Left ventricle myocardium inferior (tissue), 1 donor: ENCODE measurements at places on chromosomes 1 and 21. TPM values are rescaled to one million over a fixed set of nuclear protein-coding genes. Genes with fewer than 3 reads are reported as not detected.

DNA sequence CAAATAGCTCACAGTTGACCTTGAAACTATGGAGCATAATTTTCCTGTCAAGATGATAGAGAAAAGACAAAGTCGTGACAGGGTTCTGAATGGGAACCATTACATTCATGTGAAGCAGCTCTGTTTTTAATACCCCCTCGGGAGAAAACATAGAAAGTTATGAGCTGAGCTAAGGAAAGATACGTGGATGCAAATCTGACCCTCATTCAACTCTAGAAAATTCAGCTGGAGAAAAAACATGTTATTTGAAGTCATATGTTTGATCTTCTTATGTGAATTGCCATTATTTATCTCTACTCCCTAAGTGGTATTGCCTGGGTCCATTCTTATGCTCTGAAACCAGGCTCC, 48.0 kb upstream of the LRRC52 start:
- H3K27me3 ChIP-seq, result no peaks in the 10 kb centered on the region
- H3K27ac ChIP-seq, result peak overlapping the region; percentile 11
- no peak overlapping the region for H3K4me3 ChIP-seq
- H3K4me1 ChIP-seq, result peaks cover 11% of the 10 kb centered on the region
- H3K36me3 ChIP-seq, result no peaks in the 10 kb centered on the region
- no peak for DNase-seq

- DNase-seq, result no peak
- no peak overlapping the region for H3K4me3 ChIP-seq
- no peak overlapping the region for H3K27ac ChIP-seq
- no peaks in the 10 kb centered on the region for H3K36me3 ChIP-seq
Measured at GRCh38 chr1:229139331-229140118, 131.4 kb upstream of the RAB4A start.

DNA sequence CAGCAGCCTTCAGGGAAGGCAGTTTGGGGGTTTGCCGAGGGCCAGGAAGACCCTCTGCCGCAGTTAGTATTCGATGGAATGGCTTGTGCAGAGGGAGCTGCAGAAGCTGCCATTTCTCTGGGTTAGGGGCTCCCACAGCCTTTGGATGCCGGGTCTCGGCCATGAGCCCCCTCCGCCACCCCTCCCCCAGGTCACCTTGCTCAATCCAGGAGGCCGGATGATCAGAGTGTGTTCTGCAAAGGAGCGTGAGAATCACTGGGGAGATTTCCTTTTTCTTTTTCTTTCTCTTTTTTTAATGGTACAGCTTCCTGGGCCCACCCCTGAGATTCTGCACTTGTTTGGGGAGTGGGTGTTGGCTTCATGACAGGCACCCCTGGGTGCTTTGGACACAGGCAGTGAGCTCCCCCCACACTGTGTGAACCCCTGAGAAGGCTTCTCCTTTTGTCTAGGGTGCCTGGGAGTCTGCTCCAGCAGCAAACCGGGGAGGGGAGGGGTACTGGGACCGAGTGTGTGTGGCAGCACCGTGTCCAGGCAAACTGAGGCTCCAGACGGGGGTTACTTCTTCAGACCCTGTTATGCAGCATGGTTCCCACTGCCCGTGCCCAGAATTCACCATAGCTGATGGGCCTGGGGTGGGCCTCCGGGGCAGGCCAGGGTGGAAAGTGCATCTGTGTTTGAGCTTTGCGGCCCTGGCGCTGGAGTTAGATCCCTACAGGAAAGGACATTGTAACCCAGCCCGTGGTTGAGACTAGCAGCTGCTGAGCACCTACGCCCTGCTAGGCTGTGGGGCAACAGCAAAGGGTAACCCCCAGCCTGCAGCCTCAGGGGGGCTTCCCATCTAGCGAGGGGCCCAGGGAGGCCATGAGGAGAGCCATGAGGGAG, 18.5 kb downstream of the TNFRSF1B start:
- no peaks in the 10 kb centered on the region for H3K27me3 ChIP-seq
- H3K36me3 ChIP-seq, result no peaks in the 10 kb centered on the region
- peaks cover 86% of the 10 kb centered on the region for H3K4me1 ChIP-seq
- H3K4me3 ChIP-seq, result peak overlapping the region; percentile 56

- no peak overlapping the region for H3K4me3 ChIP-seq
- H3K27me3 ChIP-seq, result no peaks in the 10 kb centered on the region
- H3K4me1 ChIP-seq, result no peaks in the 10 kb centered on the region
- DNase-seq, result no peak
Measured at GRCh38 chr1:210677533-210677932, 348.8 kb downstream of the HHAT start.

- no peak for DNase-seq
- no peak overlapping the region for H3K27ac ChIP-seq
- peaks cover 11% of the 10 kb centered on the region for H3K27me3 ChIP-seq
Measured at GRCh38 chr1:95408507-95409136, 174.6 kb downstream of the RWDD3 start.

DNA sequence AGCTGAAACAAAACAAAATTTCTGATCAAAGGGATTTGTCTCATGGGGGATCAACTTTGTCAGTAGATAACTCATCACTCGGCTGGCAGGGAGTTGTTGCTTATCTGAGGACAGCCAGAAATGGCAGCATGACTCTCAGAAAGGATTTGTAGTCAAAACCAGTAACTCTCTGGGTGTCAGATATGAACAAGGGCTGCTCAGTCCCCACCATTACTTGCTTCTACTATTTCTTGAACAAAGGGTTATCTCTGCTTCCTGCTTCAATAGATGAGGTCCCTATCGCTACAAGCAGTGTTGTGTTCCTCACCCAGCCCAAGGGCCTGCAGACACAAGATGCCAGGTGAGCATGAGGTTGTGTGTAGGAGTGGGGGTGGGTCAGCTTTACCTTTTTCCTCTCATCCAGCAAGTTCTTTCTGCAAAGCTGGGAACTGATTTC, 116.2 kb downstream of the PTBP2 start:
- H3K4me1 ChIP-seq, result no peaks in the 10 kb centered on the region
- no peak overlapping the region for H3K27ac ChIP-seq
- no peak for DNase-seq
- H3K27me3 ChIP-seq, result no peaks in the 10 kb centered on the region
- H3K36me3 ChIP-seq, result no peaks in the 10 kb centered on the region

GRCh38 chr1:147700042-147701006, 30.0 kb upstream of the ACP6 start:
- peaks cover 4% of the 10 kb centered on the region for H3K27me3 ChIP-seq
- no peak overlapping the region for H3K27ac ChIP-seq
- no peak overlapping the region for H3K4me3 ChIP-seq
- H3K4me1 ChIP-seq, result peaks cover 6% of the 10 kb centered on the region
- H3K36me3 ChIP-seq, result no peaks in the 10 kb centered on the region
- peak; percentile 29 for DNase-seq

The QSOX1 gene
- total RNA-seq, result 102 TPM

The EPHA2 gene
- 9.6 TPM for total RNA-seq
